SJSA1 (cell line): ENCODE measurements at places on chromosomes 5 and 9.

GRCh38 chr5:76099286-76099702, 16.1 kb downstream of the SV2C start:
- H3K4me1 ChIP-seq, result no peaks in the 10 kb centered on the region
- no peak overlapping the region for H3K4me3 ChIP-seq
- 0 out of 2 replicates have a peak, but pooled peaks cover 2% of the 10 kb centered on the region for H3K27me3 ChIP-seq

- no peaks in the 10 kb centered on the region for H3K27me3 ChIP-seq
- no peaks in the 10 kb centered on the region for H3K36me3 ChIP-seq
- no peak for DNase-seq
- no peak overlapping the region for H3K4me3 ChIP-seq
Measured at GRCh38 chr5:44356231-44356630, 33.0 kb downstream of the FGF10 start.

DNA sequence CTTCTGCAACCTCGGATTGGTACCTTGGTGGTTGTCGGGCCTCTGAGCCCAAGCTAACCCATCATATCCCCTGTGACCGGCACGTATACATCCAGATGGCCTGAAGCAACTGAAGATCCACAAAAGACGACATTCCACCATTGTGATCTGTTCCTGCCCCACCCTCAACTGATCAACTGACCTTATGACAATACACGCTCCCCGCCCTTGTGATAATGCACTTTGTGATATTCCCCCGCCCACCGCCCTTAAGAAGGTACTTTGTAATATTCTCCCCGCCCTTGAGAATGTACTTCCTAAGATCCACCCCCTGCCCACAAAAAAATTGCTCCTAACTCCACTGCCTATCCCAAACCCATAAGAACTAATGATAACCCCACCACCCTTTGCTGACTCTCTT, 16.5 kb upstream of the TOR1B start:
- H3K4me1 ChIP-seq, result peaks cover 8% of the 10 kb centered on the region
- H3K27me3 ChIP-seq, result no peaks in the 10 kb centered on the region
- DNase-seq, result no peak
- H3K36me3 ChIP-seq, result no peaks in the 10 kb centered on the region
- H3K4me3 ChIP-seq, result no peak overlapping the region

DNA sequence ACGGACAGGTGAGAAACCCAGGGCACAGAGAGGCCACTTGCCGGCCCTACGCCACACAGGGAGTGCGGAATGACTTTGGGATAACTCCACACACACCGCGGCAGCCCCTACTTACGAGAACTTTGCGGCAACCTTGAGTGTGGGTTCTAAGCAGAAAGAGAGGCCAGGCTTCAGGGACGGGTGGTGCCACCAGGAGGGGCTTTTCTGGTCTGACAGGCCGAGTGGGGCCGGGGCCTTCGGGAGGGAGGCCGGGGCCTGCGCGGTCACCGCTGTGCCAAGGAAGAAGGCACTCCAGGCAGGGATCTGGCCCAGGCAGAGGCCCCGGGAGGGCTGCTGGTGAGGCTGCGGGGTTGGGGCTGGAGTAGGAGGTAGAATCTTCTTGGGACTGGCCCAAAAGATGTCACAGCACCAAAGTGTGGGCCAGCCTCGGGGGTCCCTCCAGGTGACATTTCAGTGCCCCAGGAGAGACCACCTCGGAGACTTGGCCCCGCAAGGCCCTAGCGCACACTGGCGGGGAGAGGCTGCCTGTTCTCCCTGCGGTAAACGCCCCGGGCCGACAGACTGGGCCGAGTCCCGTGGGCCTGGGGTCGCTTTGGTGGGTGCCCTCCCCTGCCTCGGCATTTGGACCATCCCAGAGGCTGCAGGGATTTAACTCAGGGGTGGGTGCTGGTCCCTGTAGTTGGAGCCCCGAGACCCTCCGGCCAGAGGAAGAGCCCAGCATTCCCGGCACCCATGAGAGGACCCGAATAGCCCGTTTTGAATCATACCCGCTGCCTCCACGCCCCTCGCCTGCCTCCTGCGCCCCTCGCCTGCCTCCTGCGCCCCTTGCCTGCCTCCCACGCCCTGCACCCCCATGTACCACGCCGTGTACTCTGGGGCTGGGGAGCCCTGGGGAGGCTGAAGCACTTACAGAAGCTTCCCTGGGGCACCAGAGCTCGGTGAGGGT, 9.0 kb upstream of the RNU6ATAC start:
- no peak overlapping the region for H3K4me3 ChIP-seq
- no peaks in the 10 kb centered on the region for H3K36me3 ChIP-seq
- H3K4me1 ChIP-seq, result 0 out of 2 replicates have a peak, but pooled peaks cover 4% of the 10 kb centered on the region
- no peak overlapping the region for H3K27ac ChIP-seq
- DNase-seq, result no peak

- H3K27ac ChIP-seq, result no peak overlapping the region
- no peak for DNase-seq
- H3K36me3 ChIP-seq, result no peaks in the 10 kb centered on the region
Measured at GRCh38 chr5:66824476-66824875, 228.3 kb downstream of the MAST4 start.

- H3K4me1 ChIP-seq, result peaks cover 17% of the 10 kb centered on the region
- H3K4me3 ChIP-seq, result no peak overlapping the region
- H3K27ac ChIP-seq, result peak overlapping the region; percentile 13
Measured at GRCh38 chr5:142053426-142054151, 40.8 kb upstream of the GNPDA1 start.

GRCh38 chr9:97759581-97760288, 62.6 kb upstream of the XPA start:
- no peak overlapping the region for H3K27ac ChIP-seq
- no peaks in the 10 kb centered on the region for H3K4me1 ChIP-seq
- H3K27me3 ChIP-seq, result no peaks in the 10 kb centered on the region
- DNase-seq, result no peak
- no peak overlapping the region for H3K4me3 ChIP-seq

GRCh38 chr5:96763026-96763425, 44.7 kb downstream of the ERAP1 start:
- H3K36me3 ChIP-seq, result peaks cover 80% of the 10 kb centered on the region
- H3K4me1 ChIP-seq, result no peaks in the 10 kb centered on the region
- H3K27me3 ChIP-seq, result no peaks in the 10 kb centered on the region
- DNase-seq, result no peak
